ENCODE measurements at places on chromosomes 5 and 9. TPM values are rescaled to one million over a fixed set of nuclear protein-coding genes. Genes with fewer than 3 reads are reported as not detected.

Gene RGP1
- 10.2 TPM for total RNA-seq

- peak; percentile 9 for DNase-seq
These were observed 65.1 kb downstream of the SLC44A1 start for GRCh38 chr9:105309531-105309931.

- DNase-seq, result no peak
These were observed 79.1 kb downstream of the AOPEP start for GRCh38 chr9:94805585-94805984.

DNA sequence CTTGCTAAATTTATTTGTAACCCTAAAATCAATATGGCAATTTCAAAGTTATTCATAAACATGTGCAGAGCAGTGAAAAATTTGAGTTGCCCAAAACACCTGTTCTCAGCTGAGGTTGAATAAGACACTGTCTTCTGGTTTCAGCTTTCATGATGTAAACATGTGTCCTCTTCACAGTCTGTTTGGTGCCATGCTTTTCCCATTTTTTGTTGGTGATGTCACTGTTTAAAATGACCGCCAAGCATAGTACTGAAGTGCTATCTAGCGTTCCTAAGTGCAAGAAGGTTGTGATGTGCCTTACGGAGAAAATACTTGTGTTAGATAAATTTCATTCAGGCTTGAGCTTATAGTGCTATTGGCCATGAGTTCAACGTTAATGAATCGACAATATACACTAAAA is 580.8 kb downstream of the ACTL7B start:
- no peak for DNase-seq
